Activated CD4-positive, alpha-beta T cell treated with anti-CD3 and anti-CD28 coated beads, Interleukin-2, amount 10 ng/mL, durations not matched to agents 24 days and 14 days (primary cell): ENCODE measurements at places on chromosomes 13 and 19. TPM values are rescaled to one million over a fixed set of nuclear protein-coding genes. Genes with fewer than 3 reads are reported as not detected.

DNA sequence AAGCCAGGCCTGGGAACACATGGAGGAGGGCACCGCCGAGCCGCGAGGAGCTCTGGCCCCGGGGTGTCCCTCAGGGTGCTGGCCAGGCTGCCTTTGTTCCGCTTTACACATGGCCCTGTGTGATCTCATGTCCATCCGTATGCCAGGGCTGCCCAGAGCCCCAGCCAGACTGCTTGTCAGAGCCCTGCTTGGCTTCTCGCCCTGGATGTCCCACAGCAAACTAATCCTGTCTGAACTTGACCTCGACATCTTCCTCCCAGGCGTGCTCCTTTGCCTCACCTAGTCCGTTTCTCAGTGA is 14.3 kb downstream of the BCKDHA start:
- H3K27ac ChIP-seq = no peak overlapping the region
- no peak for DNase-seq
- H3K4me1 ChIP-seq = peaks cover 5% of the 10 kb centered on the region
- no peaks in the 10 kb centered on the region for H3K27me3 ChIP-seq
- H3K4me3 ChIP-seq = no peak overlapping the region
- peaks cover 23% of the 10 kb centered on the region for H3K36me3 ChIP-seq

GRCh38 chr19:54063350-54064116 is at the start of gene VSTM1:
TSS of gene VSTM1 (minus strand) at chr19:54063897. CDS start at chr19:54063777, 120 bp downstream.
- no peak for DNase-seq
- no peaks in the 10 kb centered on the region for H3K36me3 ChIP-seq
- H3K4me3 ChIP-seq = no peak within 1 kb of the TSS
- H3K27me3 ChIP-seq = peaks cover 6% of the 10 kb centered on the region

DNA sequence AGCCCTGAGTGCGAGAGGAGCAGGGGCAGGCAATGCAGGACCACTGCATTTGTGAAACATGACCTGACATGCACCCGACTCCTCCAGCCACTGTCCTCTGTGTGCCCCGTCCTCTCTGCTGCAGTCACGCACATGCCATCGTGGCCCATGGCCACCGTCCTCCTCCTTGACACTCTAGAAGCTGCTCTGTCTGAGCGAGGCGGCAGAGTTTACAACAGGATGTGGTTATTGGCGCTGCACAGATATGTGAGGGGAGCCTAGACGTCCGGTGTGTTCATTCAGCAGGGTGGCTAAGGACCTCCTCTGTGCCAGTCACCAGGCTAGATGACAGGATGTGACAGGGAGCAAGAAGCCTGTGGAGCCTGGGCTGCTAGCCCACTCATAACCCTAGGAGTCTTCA is 277.8 kb downstream of the FOXO1 start:
- H3K27me3 ChIP-seq = no peaks in the 10 kb centered on the region
- peak overlapping the region; percentile 87 for H3K4me3 ChIP-seq
- peaks cover 7% of the 10 kb centered on the region for H3K36me3 ChIP-seq

DNA sequence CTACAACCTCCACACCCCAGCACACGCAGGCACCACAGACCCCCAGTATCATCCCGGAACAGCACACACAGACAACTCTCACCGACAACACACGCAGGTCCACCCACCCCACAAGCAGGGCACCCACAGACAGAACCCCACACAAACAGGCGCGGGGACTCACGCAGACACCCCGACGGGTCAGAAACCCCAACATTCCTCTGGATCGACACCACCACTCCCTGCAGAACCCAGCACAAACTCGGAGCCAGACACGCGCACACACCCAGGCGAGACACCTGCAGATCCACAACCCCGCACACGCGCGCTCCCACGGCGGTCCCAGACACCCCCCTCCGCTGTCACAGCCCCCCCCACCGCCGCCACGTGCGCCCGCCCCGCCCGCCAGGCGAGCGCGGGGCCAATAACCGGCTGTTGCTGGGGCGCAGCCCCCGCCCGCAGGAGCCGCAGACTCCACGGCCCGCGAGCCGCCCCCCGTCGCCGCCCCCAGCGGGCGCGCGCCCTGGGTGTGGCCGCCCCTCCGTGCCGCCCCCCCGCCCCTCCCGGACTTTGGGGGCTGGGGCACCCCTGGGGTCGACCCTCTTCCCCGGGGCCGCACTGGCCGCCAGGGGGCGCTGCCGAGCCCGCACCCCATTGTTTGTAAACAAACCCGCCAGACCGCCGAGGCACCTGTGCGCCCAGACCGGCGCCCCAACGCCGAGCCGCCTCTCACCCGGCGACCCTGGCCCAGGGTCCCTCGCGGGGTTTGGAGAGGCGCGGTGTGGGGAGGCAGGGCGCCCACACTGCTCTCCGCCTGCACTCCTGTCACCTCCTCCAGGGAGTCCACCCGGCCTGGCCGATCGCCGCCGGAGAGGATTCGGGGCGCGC is 712 bp downstream of the BBC3 start:
- H3K36me3 ChIP-seq = peaks cover 9% of the 10 kb centered on the region
- no peak overlapping the region for H3K27ac ChIP-seq
- peak overlapping the region; percentile 30 for H3K4me3 ChIP-seq
- H3K4me1 ChIP-seq = peaks cover 28% of the 10 kb centered on the region
- peak; percentile 95 for DNase-seq

GRCh38 chr13:55664178-55664577 is 1476.5 kb upstream of the PRR20A start:
- DNase-seq = no peak
- no peaks in the 10 kb centered on the region for H3K4me1 ChIP-seq
- no peaks in the 10 kb centered on the region for H3K36me3 ChIP-seq
- no peak overlapping the region for H3K27ac ChIP-seq
- H3K4me3 ChIP-seq = no peak overlapping the region

DNA sequence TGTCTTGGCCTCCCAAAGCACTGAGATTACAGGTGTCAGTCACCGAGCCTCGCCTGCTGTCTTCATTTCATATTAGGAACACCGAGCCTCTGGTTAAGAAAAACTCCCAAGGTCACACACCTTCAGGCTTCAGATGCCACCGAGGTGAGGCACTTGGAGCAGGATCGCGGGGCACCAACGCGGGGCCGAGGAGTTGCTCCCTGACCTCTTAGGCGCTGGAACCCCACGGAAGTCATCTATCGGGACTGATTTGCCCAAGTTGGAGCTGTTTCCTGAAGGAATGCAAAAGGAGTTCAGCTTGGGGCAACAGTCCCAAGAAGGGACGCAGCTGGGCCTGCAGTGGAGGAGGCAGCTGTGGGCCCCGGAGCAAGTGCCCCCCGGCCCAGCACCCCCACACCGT is 50.3 kb upstream of the XPO4 start:
- H3K4me3 ChIP-seq = no peak overlapping the region
- no peak overlapping the region for H3K27ac ChIP-seq
- no peak for DNase-seq
- peaks cover 17% of the 10 kb centered on the region for H3K27me3 ChIP-seq

DNA sequence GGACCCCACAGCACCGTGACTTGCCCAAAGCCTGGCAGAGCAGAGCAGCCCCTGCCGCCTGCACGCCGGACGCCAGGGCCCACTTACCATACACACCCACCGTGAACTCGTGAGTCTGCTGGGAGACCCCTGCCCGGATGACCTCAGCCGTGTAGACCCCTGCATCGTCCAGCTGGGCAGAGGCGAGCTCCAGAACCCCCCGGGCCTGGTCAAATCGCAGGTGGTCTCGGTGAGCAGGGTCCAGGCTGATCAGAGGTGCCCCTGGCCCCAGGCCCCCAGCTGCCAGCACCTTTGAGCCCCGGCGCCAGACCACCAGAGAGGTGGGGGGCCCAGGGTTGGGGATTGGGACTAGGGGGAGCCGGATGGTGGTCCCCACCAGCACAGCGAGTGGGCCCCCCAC is 873 bp downstream of the VSIG10L start:
- peaks cover 20% of the 10 kb centered on the region for H3K4me1 ChIP-seq
- H3K36me3 ChIP-seq = peaks cover 14% of the 10 kb centered on the region
- no peak for DNase-seq
- peak overlapping the region; percentile 68 for H3K27ac ChIP-seq
- H3K4me3 ChIP-seq = peak overlapping the region; percentile 90
- peaks cover 6% of the 10 kb centered on the region for H3K27me3 ChIP-seq

DNA sequence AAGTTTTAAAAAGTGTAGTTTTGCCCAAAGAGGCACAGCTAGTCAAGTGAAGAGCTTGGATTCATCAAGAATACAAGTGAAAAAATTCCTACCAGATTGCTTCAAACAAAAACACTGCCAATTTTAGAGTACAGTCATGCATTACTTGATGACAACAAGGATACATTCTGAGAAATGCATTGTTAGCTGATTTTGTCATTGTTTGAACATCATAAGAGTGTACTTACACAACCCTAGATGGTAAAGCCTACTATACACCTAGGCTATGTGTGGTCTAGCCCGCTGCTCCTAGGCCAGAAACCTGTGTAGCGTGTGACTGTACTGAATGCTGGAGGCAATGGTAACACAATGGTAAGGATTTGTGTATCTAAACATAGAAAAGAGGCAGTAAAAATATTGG is 41.1 kb downstream of the TMTC4 start:
- no peak for DNase-seq
- H3K4me3 ChIP-seq = no peak overlapping the region

GRCh38 chr13:72960541-72960940 is 98.3 kb upstream of the KLF5 start:
- no peak for DNase-seq
- peaks cover 23% of the 10 kb centered on the region for H3K36me3 ChIP-seq
- no peaks in the 10 kb centered on the region for H3K4me1 ChIP-seq
- H3K27ac ChIP-seq = no peak overlapping the region

DNA sequence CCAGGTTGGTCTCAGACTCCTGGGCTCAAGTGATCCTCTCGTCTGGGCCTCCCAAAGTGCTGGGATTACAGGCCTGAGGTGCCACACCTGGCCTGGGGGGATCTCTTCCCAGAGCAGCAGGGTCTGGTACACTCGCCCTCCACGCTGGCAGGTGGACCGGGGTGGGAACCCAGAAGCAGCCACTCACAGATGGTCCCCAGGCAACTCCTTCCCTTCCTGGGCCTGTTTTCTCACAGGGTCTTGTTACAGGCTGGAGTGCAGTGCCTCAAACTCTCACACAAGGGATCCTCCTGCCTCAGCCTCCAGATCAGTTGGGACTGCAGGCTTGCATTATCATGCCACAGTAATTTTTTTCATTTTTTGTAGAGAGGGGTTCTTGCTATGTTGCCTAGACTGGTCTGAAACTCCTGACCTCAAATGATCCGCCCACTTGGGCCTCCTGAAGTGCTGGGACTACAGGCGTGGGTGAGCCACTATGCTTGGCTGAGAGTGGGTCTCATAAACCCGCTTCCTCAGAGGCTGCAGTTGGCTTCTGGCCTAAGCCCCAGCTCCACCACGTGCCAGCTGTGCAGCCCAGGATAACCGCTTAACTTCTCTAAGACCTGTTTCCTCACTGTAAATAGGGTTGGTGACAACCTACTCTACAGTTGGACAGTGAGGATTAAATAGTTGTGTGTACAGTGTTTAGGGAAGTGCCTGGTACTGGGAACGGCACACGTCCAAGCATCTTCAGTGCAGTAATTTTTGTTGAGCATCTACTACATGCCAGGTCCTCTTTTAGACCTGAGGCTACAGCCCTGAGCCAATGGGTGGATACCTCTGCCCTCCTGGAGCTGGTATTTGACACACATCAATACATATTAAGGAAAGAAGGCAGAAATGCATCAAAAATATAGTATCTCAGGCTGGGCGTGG is 871 bp upstream of the CCER2 start:
- no peak for DNase-seq
- peak overlapping the region; percentile 60 for H3K27ac ChIP-seq
- no peak overlapping the region for H3K4me3 ChIP-seq
- H3K27me3 ChIP-seq = no peaks in the 10 kb centered on the region

GRCh38 chr13:67664502-67664901 is 434.4 kb upstream of the PCDH9 start:
- no peaks in the 10 kb centered on the region for H3K4me1 ChIP-seq
- no peaks in the 10 kb centered on the region for H3K27me3 ChIP-seq
- no peak overlapping the region for H3K27ac ChIP-seq
- no peak overlapping the region for H3K4me3 ChIP-seq

DNA sequence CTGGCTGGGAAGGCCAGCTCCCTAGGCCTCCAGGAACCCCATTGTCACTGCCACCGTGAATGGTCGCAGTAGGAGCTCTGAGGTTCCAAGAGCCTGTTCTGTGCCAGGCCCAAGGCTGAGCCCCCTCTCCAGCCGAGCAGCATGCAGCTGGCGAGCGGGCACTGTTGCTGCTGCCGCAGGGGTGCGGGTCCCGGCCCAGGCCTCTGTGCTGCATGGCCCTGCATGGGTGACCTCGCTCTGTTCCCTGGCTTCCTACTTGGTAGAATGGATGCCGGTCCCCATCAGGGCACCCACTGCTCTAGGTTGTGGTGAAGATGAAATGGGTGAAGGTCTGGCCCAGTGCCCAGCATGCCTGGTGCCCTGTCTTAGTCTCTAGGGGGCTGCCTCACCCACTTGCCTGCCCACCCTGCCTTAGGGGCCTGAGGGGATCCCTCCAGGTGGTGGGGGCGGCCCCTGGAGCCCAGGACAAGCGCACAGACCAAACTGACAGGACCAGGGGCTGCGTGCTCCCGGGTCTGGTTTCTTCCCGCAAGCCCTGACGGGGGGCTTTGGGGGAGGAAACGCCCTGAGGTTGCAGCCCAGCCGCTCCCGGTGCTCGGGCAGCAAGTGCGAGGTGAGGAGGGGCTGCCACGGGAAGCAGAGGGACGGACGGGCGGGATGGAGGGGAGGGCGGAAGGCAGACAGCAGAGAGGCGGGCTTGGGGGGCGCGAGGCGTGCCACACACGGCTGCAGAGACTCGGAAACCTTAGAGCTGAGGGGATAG is 8.7 kb upstream of the UQCR11 start:
- H3K4me1 ChIP-seq = peaks cover 15% of the 10 kb centered on the region
- no peak overlapping the region for H3K27ac ChIP-seq
- peaks cover 55% of the 10 kb centered on the region for H3K36me3 ChIP-seq

GRCh38 chr13:102873653-102874052 is 27.8 kb downstream of the ERCC5 start:
- H3K4me3 ChIP-seq = no peak overlapping the region
- H3K27me3 ChIP-seq = no peaks in the 10 kb centered on the region
- H3K4me1 ChIP-seq = peaks cover 22% of the 10 kb centered on the region
- no peak overlapping the region for H3K27ac ChIP-seq

- H3K27me3 ChIP-seq = no peaks in the 10 kb centered on the region
- no peak overlapping the region for H3K27ac ChIP-seq
- H3K4me3 ChIP-seq = no peak overlapping the region
- no peaks in the 10 kb centered on the region for H3K36me3 ChIP-seq
Observed at GRCh38 chr13:65971541-65971940, 1258.6 kb downstream of the PCDH9 start.

The SPINT2 gene
- 69.6 and 70.7 TPM in 2 replicates for total RNA-seq

The ZNF91 gene
- total RNA-seq = 25.0 and 31.1 TPM in 2 replicates

The LRRC8E gene
- total RNA-seq = not detected in 2 replicates

The LPAR2 gene
- total RNA-seq = 21.9 and 23.9 TPM in 2 replicates

The MISP gene
- total RNA-seq = not detected in 2 replicates

The FSD1 gene
- total RNA-seq = 44.2 and 44.3 TPM in 2 replicates
